ENCODE measurements at places on chromosomes 6 and 20. TPM values are rescaled to one million over a fixed set of nuclear protein-coding genes. Genes with fewer than 3 reads are reported as not detected.

GRCh38 chr6:17965397-17965796, 22.0 kb downstream of the KIF13A start:
- peak; percentile 54 for DNase-seq

DNA sequence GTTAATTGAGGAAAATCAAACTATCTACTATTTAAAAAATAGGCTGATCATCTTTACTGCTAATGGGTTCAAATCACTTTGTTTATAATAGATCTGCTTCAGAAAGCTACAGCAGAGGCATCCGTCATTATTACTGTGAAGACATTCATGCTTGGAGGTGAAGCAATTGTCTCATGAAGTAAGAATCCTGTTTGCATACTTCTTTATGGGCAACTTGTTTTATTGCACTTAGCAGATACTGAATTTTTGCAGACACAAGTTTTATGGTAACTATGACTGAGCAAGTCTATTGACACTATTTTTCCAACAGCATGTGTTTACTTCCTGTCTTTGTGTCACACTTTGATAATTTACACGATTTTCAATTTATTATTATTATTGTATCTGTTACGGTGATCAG, 573.9 kb downstream of the RFPL4B start:
- no peak for DNase-seq

Gene ZNF165
- 1.2 TPM for total RNA-seq

- no peak for DNase-seq
Measured at GRCh38 chr20:5689463-5689862, 60.7 kb upstream of the SHLD1 start.

DNA sequence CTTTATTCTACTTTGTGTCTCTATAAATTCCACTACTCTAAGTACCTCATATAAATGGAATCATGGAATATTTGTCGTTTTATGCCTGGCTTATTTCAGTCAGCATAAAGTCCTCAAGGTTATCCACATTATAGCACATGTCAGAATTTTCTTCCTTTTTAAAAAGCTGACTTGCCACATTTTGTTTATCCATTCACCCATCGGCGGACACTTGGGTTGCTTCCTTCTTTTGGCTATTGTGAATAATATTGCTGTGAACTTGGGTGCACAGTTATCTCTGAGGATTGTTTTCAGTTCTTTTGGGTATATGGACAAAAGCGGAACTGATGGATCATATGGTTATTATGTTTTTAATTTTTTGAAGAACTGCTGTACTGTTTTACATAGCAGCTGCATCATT, 39.1 kb upstream of the ME1 start:
- DNase-seq = no peak
